AG20443 (cell line): ENCODE measurements at places on chromosomes 13 and 19.

GRCh38 chr13:112453874-112454647 lies 77.9 kb downstream of the SPACA7 start:
- DNase-seq, result no peak

DNA sequence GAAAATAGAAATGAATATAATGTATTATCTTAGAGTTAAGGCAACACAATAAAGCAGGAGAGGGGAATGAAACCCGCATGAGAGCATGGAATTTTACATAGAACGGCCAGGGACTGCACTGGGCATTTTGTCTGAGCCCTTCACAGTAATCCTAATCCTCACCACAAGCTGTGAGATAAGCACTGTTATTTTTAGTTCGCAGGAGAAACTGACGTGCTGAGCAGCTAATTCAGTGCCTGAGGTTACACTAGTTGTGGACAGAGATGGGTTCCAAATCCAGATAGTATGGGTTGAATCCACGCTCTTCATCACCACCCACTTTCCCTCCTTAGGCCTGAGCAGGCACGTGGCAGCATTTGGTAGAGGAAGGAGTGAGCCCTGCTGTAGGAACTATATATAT lies 24.8 kb upstream of the ZNF527 start:
- no peak for DNase-seq

DNA sequence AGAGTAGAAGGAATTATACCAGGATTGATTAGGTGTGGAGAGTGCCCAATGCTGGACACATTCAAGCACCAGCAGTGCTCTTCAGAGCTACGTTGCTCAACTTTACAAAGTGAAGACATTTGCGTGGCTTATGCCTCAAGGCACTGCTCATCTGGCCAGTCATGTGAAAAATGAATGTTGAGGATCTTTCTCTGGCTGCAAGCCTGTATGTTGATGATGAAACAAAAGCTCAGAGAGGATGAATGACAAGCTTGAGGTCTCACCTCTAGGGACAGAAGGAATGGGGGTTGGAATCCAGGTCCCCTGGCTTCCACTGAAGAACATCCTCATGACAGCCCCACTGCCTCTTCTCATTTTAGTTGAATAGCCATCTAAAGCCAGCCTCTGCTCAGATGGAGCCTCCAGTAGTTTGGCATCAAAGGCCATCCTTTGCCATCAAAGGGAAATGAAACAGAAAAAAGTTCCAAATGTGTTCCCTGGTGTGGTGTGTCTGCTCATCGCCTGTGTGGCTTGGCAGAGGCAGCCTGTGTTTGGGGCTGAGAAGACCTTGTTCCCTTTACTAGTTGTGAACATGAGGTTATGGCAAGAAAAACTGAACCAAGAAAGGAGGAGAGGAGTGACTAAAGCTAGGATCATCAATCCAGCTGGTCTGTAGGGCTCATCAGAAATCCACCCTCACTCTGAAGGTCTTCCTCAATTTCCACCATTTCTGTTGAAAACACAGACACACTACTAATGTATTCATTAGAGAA lies 114.0 kb upstream of the KL start:
- peak; percentile 19 for DNase-seq

- no peak for DNase-seq
Observed at GRCh38 chr19:2747349-2747748, 7.5 kb upstream of the SLC39A3 start.

DNA sequence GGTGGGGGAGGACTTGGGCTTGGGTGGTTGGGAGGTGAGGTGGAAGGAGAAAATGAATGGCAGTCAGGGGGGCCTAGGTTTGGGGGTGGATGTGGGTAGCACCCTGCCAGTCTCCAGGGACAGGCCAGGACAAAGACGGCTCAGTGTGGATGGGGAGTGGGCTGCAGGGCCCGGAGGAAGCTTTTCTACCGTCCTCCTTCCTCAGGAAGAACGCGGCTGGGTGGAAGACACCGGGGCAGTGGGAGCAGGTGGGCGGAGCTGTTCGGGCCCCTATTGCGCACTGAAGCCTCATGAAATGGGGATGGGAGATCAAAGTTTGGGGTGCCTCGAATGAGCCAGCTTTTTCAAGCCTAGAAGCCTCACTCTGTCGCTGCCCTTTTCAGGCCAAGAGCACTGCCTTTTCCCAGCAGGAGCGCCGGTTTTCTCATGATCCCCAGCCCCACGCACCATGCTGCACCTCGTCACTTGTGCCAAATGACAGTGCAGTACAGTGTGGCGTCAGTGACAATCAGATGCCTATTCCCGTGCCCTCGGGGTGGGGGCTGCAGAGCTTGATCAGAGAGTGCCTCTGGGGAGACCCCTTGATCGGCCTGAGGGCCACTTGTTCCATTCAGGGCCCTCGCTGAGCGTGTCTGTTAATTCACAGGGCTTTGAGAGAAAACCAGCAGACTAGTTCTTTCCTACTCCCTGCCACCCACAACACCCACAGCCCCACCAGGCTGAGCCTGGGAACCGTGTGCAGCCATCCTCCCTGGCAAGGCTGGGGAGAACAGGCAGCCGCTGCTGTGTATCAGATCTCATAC lies 1.5 kb downstream of the CALM3 start:
- DNase-seq, result peak; percentile 32

GRCh38 chr13:67134417-67135129 lies 95.6 kb downstream of the PCDH9 start:
- DNase-seq, result no peak

DNA sequence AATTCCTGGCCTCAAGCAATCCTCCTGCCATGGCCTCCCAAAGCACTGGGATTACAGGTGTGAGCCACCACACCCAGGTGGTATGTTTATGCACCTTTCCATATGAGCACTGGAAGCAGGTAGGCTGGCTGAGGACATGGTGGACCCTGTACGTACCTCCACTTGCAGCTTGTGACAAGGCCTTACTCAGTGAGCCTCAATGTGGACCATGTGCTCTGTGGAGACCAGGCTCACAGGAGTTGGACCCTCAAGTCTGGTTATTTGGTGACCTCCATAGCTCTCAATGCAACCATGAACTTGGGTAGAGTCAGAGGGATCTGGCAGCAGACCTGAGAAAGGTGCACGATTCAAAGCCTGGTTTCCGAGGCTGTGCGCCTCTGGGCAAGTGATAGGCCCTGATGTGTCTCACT lies 5.5 kb downstream of the ACP4 start:
- no peak for DNase-seq

- DNase-seq, result peak; percentile 87
Observed at GRCh38 chr13:110347535-110348308, 40.6 kb downstream of the COL4A2 start.

DNA sequence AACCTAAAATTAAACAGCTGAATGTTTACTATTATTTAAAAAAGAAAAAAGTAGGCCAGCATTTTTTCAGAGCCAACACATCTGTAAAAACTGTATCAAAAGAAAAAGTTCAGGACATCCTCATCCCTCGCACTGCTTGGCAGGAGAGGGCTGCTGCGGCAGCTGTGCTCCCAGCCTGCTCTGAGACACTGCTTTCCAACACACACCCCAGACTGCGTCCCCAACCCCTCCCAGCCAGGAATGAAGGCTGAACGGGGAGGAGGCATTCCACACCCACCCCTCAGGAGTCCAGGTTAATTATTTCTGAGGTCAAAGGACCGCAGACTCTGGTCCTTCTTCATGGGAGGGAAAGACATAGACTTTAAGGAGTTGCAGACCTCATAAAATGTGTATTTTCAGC lies 43.1 kb downstream of the COL4A1 start:
- DNase-seq, result no peak

GRCh38 chr19:16085115-16085514 lies 8.8 kb downstream of the TPM4 start:
- DNase-seq, result no peak

GRCh38 chr13:57558051-57558467 lies 73.5 kb upstream of the PCDH17 start:
- DNase-seq, result no peak

- no peak for DNase-seq
Observed at GRCh38 chr19:18590273-18591272, 2.0 kb downstream of the REX1BD start.

DNA sequence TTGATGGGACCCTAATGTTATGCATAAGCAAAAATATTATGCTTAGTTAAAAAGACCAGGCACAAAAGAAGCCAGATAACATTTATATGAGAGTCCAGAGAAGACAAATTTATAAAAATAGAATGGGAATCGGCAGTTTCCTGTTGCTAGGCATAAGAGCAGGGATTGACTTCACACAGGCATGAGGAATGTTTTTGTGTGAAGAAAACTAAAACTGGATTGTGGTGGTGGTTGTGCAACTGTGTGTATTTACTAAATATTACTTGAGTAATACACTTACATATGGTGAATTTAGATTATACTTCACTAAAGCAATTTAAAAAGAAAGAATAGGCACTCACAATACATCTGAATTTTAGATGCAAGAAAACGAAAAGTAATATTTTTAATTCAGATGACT lies 108.3 kb downstream of the SLITRK1 start:
- no peak for DNase-seq

DNA sequence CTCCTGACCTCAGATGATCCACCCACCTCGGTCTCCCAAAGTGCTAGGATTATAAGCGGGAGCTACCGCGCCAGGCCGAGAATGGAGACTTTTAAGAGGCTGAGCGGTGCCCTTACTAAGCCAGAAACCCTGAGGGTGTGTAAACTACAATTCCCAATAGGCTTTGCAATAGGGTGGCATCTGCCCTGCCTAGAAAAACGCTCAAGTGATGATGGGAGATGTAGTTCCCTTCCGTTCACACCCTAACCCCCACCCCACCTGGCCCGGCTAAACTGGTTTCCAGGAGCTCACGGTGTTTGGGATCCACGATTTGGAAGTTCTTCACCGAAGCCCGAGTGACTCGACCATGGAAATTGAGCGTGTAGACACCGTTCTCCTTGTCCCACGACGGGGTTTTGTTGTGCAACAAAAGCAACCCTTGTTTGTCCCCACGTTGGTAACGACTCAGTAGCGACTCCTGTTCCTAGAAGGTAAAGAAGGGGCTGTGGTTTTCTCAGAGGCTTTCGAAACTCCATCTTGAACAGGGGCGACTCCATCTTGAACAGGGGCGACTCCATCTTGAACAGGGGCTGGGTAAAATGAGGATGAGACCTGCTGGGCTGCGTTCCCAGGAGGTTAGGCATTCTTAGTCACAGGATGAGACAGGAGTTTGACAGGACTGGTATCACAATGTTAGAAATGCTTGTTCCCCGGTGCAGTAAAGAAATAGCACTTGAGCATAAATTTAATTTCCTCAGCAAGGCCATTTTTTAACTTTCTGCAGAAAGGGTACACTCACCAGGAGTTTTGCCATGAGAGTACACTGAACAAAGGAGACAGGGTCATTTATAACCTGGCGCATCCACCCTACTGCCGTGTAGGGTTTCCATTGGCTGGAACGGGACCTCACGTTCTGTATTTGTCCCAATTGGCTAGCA lies 9.8 kb downstream of the PPP1R15A start:
- no peak for DNase-seq

DNA sequence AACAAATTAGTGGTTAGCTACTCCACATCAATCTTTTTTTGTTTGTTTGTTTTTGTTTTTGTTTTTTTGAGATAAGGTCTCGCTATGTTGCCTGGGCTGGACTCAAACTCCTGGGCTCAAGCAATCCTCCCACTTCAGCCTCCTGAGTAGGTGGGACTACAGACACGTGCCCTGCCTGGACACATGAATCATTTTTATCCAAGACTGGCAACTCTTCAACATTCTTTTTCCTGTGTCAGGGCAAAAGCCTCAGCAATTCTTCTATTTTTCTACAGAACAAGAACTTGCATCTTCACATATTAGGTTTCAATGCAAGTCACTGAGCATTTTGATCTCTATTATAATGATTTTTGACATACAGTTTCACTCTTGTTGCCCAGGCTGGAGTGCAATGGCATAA lies 76.8 kb upstream of the LRCH1 start:
- no peak for DNase-seq

DNA sequence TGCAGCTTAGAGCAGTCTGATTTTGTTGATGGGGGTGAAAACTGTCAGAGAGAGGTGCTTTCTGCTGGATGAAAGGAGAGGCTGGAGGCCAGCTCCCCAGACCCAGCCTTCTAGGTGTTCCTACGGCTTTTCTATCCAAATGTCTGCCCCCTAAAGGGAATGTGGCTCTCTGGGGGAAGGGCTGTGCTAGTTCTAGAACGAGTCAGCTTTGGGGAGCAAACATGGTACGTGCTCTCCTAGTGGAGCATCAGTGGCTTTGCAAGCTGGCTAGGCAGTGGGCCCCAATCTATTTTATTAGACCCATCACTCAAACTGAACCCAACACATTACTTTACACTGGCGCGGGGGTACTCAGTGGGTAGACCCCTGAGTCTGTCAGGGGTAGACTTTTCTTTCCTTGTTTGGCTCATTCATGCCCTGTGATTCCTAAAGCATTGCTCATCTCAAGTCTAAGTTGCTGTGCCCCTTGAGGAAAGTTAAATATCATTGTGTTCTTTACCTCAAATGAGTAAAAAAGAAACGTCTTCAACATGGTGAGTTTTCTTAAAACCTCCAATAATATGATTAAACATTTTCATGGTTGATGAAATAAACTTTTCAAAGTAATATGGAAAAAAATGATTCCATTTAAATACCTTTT lies 254.9 kb downstream of the DLEU7 start:
- no peak for DNase-seq

GRCh38 chr13:24035411-24035810 lies 125.1 kb upstream of the SPATA13 start:
- no peak for DNase-seq

- no peak for DNase-seq
Observed at GRCh38 chr13:113859311-113860050, 4.4 kb downstream of the GAS6 start.

GRCh38 chr13:93118081-93118615 lies 108.5 kb upstream of the GPC6 start:
- DNase-seq, result no peak

DNA sequence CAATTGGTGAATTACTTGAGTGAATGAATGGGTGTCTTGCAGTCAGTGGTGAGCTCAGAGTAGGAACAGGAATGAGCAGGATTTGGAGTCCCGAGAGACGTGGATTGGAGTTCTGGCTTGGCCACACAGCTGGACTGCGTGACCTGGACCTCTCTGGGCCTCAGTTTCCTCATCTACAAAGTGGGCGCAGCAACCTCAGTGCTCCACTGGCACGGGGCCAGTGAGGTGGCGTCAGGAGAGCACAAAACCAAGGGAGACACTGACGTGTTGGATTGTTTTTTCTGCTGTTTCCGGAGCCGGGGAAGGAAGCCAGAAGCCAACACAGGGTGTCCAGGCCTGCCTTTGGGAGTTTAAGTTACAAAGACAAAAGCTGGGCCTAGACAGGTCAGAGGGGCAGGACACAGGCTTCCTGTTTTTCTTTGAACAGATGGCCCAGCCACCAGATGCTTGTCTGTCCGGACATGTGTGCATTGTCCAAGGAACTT lies 6.5 kb upstream of the DOCK6 start:
- no peak for DNase-seq

GRCh38 chr19:36773223-36773579 lies 594 bp upstream of the ZNF850 start:
- DNase-seq, result no peak

- DNase-seq, result no peak
Observed at GRCh38 chr19:33947265-33947964, 150.7 kb downstream of the KCTD15 start.

GRCh38 chr13:40376296-40376849 lies 290.1 kb downstream of the FOXO1 start:
- DNase-seq, result no peak
